ENCODE measurements at places on chromosomes 1 and 21.

DNA sequence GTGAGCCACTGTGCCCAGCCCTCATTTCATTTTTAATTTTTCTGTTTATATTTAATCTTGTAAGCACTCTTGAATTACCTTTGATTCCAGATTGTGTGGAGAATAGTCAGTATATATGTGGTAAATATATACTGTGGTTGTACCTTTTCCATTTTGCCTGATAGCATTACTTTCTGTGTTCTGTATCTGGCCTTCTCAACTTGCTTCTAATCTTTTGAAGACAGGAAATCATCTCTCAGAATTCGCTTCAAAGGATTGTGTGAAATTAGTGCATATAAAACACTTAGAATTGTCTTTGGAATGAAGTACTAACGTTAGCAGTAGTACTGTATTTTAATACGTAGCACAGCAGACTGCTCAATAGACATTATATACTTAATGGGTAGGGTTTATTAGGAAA lies 37.9 kb downstream of the PPP2R5A start:
- DNase-seq: no peak

GRCh38 chr1:93623875-93624274 lies 57.8 kb downstream of the BCAR3 start:
- no peak for DNase-seq

DNA sequence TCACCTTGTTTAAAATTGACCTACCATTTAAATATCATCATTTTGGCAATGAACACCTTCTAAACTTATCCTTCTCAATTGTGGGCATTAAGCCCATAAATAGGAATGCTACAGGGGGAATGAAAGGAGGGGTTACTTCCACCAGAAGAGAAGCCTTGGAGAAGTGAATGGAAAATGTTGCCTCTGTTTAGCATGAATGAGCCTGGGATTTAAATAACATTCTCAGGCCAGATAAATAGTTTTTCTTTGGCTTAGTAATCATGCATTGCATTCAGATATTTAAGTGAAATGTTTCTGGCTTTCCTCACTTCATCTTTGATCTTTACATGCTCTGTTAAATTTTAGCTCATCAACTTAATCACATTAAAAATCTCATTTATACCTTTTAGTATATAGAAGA lies 284.3 kb upstream of the FMN2 start:
- DNase-seq: no peak

- peak; percentile 60 for DNase-seq
Observed at GRCh38 chr1:207404849-207405525, 49.1 kb upstream of the CR2 start.

GRCh38 chr1:168476588-168477385 lies 67.0 kb downstream of the XCL2 start:
- DNase-seq: no peak

GRCh38 chr21:27581168-27581567 lies 614.3 kb upstream of the ADAMTS5 start:
- DNase-seq: no peak

DNA sequence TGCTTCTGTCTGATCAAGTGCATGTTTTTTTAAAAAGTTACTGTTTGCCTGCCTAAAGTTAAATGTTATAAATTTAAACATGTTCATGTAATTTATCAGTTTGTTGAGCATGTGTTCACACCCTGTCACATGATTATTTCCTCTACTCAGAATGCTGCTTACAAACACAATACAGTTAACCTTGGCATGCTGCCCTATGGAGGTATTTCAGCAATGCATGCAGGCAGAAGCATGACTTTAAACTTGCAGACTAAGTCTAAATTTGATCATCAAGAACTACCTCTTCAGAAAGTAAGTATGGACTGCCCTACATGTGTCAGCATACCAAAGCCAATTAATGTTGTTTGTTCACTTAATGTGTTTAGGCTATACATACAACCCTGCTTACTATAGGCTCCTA lies 161.6 kb downstream of the LRRC40 start:
- DNase-seq: no peak

DNA sequence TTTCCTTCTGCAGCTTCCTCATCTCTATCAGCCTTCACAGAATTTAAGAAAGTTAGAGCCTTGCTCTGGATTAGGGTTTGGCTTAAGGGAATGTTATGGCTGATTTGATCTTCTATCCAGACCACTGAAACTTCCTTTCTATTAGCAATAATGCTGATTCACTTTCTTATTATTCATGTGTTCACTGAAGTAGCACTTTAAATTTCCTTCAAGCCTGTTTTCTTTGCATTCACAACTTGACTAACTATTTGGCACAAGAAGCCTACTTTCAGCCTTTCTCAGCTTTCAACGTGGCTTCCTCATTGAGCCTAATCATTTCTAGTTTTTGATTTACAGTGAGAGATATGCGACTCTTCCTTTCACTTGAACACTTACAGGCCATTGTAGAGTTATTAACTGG lies 528.5 kb downstream of the PLPP3 start:
- no peak for DNase-seq

GRCh38 chr1:7095343-7095964 lies 310.2 kb downstream of the CAMTA1 start:
- DNase-seq: no peak

GRCh38 chr1:31733389-31734219 lies 29.8 kb upstream of the COL16A1 start:
- DNase-seq: no peak

GRCh38 chr1:153886127-153886526 lies 36.6 kb downstream of the GATAD2B start:
- DNase-seq: no peak

GRCh38 chr1:21779613-21780521 lies 3.1 kb downstream of the USP48 start:
- peak; percentile 39 for DNase-seq

GRCh38 chr1:94122201-94122970 lies 1.4 kb upstream of the ABCA4 start:
- no peak for DNase-seq

DNA sequence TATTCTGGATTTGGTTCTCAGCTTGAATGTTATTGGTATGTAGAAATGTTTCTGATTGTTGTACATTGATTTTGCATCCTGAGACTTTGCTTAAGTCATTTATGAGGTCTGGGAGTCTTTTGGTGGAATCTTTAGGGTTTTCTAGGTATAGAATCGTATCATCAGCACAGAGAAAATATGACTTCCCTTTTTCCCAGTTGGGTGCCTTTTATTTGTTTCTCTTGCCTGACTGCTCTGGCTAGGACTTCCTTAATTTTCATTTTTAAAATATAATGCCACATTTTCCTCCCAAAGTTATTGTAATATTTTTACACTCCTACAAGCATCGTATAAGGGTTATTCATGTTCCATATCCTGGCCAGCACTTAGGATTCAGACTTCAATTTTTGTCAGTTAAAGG lies 111.1 kb downstream of the FNBP1L start:
- no peak for DNase-seq

DNA sequence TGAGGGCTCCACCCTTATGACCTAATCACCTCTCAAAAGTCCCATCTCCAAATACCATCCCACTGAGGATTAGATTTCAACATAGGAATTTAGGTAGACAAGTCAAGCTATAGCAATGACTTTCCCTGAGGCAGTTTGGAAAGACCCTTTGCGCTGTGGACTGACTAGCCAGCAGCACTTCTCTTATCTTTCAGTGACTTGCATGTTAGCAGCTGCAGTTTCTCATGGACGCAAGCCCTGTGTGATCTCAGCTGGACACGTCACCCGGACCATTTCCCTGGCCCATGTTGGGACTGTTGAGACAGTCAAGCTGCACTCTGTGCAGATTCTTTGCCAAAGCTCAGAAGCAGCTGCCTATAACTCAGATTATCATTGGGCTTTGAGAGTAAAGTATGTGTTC lies 408.1 kb upstream of the USP24 start:
- DNase-seq: no peak

DNA sequence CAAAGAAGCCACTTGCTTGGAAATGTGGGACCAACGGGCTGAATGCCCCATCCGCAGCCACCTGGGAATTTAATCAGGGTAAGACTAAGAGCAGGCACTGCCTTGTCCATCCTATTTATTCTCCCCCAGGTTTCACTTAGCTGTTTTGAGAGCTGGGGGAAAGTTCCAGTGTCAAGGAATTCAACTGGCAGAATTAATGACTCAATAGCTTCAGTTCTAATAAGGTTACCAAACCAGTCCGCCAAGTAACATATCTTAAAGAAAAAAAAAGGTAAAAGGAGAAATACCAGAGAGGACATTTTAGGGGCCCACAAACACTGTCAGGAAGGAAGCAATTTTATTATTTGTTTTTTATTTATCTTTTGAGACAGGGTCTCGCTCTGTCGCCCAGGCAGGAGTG lies 157.6 kb upstream of the SOD1 start:
- DNase-seq: no peak

- DNase-seq: peak; percentile 78
Observed at GRCh38 chr1:9784508-9785133, 39.1 kb downstream of the CLSTN1 start.

- DNase-seq: no peak
Observed at GRCh38 chr1:1359308-1359663, 931 bp upstream of the MXRA8 start.

DNA sequence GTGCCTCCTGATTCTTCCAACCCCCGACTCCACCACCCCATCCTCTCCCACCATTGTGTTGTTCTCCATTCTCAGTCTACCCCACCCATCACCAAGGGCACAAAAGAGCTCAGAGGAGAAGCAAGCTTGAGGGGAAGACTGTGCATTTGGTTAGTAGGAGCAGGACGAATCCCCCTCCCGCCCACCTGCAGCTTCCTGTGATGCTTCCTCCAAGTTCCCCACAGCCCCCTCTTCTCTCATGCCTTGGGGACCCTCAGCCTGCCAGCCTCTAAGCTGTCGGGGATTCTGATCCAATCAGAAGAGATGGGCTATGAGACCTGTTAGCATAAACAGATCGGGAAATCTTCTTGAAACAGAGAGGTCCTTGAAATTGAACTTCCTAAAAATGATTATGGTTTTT lies 22.2 kb upstream of the CAPZB start:
- no peak for DNase-seq

- DNase-seq: no peak
Observed at GRCh38 chr1:53851571-53852285, 13.6 kb upstream of the NDC1 start.

DNA sequence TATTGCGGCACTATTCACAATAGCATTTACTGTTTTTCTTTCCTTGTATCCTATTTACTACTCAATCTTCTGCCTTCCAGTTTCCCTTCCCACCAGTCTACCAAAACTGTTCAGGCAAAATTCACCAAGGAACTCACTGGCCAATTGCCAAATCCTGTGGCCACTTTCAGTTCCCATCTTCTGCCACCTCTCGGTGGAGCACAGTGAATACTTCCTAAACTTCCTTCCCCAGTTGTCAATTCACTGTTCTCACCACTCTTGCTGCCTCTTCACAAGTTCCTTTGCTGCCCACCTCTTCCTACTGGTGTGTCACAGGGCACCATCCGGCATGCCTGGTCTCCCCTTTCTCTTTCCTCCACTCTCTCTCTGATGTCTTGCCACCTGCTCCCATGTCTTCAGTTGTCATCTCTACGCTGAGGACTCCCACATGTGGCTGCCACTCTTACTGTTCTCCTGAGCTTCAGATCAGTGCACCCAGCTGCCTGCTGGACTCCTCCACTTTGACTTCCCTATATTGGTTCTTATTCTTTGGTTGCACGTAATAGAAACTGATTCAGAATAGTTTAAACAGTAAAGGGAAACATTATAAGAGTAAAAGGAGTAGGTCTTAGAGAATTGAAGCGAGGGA lies 114.4 kb downstream of the PIK3R3 start:
- DNase-seq: no peak

- DNase-seq: no peak
Observed at GRCh38 chr1:46466477-46467182, 23.0 kb upstream of the DMBX1 start.

- DNase-seq: no peak
Observed at GRCh38 chr1:22876359-22877111, 96.1 kb downstream of the LACTBL1 start.

DNA sequence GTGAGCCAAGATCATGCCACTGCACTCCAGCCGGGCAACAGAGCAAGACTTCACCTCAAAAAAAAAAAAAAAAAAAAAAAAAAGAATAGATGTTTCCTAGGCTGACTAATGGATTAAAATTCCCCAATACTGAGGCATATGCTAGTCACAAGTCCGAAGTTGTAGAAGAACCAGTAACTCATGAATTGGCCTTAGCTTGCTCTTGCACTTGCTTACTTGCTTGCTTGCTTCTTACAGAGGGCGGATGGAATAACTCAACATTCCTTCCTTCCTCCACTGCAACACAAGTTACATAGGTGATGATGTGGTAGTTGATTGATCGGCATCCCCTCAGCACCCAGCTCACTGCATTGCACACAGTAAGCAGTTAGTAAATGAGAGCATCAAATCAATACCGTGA lies 2.8 kb upstream of the TARS2 start:
- no peak for DNase-seq

- DNase-seq: no peak
Observed at GRCh38 chr1:156823210-156823790, 6.7 kb upstream of the SH2D2A start.

- DNase-seq: no peak
Observed at GRCh38 chr1:67188137-67188536, 21.9 kb downstream of the IL23R start.

GRCh38 chr1:229553621-229554130 lies 4.8 kb downstream of the ABCB10 start:
- no peak for DNase-seq

- no peak for DNase-seq
Observed at GRCh38 chr1:31670593-31670964, 25.9 kb upstream of the PEF1 start.

DNA sequence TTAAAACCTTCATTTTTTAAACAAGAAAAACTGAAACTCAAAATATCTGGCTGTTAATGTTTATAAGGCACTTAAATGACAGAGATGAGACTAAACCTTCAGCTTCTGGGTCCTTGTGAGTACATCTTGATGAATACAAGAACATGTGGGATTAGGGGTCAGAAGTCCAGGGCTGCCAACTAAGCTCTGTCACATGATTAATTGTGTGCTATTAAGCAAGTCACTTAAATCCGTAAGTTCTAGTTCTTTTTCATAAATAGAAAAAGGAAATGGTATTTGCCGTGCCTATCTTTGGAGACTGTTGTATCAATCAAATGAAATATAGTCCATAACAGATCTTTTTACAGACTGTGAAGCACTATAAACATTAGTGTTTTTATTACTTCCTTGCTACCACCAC lies 43.2 kb upstream of the KCTD3 start:
- no peak for DNase-seq

- no peak for DNase-seq
Observed at GRCh38 chr1:67189953-67190352, 23.7 kb downstream of the IL23R start.

GRCh38 chr21:26191609-26192008 lies 21.0 kb upstream of the APP start:
- no peak for DNase-seq

- DNase-seq: no peak
Observed at GRCh38 chr21:29075706-29076466, 2.4 kb upstream of the CCT8 start.

- DNase-seq: no peak
Observed at GRCh38 chr1:234611847-234612351, 1.9 kb upstream of the IRF2BP2 start.

Data from CD4-positive, alpha-beta T cell treated with Interleukin-2 at 100 ng/mL for 4 hours (primary cell).